Sciatic nerve (tissue), 2 donors: ENCODE measurements at places on chromosomes 16 and 17. TPM values are rescaled to one million over a fixed set of nuclear protein-coding genes. Genes with fewer than 3 reads are reported as not detected.
A peak's percentile ranks its signal among the peaks of the same experiment; 100 is the strongest.

DNA sequence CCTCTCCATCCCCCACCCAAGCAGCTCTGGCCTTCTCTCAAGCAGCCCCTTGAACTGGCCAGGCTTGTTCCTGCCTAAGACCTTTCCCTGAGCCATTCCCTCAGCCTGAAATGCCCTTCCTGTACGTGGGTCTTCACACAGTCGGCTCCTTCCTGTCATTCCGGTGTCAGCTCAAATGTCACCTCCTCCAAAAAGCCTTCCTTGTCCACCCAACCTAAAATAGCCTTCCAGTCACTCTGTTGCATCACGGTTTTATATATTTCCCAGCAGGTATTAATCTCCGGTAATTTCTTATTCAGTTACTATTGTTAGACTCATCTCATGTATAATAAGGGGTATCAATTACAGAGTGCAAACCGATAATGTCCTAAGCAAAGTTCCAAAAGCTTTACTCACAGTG is 51.8 kb downstream of the C17orf67 start:
- no peak for DNase-seq

GRCh38 chr17:43757171-43757660 is 1.4 kb downstream of the SOST start:
- no peak for DNase-seq

DNA sequence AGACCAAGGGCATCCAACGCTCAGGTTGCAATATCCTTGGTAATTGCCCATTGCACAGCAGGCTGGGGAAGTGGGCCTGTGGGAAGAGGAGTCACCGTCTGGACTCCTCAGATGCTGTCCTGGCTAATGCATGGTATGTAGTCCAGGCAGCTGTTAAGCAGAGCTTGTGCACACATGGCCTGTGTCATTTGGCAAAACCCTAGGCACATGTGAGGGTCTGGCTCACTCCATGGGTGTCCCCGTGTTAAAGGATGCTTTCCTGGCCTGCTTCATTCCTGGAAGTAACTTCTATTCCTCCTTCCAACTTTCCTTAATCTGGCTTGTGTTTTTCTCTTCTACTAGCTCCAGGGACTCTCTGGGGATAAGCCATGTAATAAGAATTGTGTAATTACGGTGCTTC is 378.0 kb upstream of the CA10 start:
- peak; percentile 60 for DNase-seq

GRCh38 chr16:58109330-58109729 is 19.9 kb downstream of the CFAP20 start:
- DNase-seq, result no peak

DNA sequence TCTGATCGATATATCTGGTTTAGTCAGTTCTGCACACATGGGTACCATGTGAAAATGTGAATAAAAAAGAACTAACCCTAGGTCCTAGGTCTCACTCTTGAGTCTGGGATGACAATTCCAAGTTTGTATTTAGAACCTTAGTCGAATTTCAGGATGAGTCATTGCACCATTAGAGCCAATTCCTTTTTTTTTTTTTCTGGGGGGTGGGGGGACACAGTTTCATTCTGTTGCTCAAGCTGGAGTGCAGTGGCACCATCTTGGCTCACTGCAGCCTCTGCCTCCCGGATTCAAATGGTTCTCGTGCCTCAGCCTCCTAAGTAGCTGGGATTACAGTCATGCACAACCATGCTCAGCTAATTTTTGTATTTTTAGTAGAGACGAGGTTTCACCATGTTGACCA is 41.6 kb downstream of the SPAG9 start:
- DNase-seq, result no peak

- DNase-seq, result no peak
Measured at GRCh38 chr17:78361225-78361701, 1.4 kb upstream of the SOCS3 start.

DNA sequence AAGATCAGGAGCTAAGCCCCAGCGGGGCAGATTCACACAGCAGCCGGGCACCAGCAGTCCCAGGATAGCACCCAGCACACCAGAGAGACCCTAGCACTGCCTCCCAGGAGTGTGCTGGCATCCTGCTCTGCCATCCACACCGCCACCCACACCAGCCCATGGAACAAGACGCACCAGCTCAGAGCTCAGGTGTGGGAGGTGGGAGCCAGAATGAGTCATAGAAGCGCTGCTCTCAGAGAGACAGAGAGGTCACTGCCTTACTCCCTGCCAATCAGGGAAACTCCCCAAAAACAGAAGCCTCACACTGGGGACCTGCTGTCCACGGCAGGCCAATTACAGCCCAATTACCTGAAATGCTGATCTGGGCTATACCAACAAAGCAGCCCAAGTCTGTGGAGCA is 64.9 kb downstream of the CDYL2 start:
- no peak for DNase-seq

- no peak for DNase-seq
Measured at GRCh38 chr16:65531475-65531874, 409.6 kb upstream of the CDH11 start.

GRCh38 chr16:87201052-87201451 is 116.1 kb downstream of the C16orf95 start:
- DNase-seq, result peak; percentile 80

DNA sequence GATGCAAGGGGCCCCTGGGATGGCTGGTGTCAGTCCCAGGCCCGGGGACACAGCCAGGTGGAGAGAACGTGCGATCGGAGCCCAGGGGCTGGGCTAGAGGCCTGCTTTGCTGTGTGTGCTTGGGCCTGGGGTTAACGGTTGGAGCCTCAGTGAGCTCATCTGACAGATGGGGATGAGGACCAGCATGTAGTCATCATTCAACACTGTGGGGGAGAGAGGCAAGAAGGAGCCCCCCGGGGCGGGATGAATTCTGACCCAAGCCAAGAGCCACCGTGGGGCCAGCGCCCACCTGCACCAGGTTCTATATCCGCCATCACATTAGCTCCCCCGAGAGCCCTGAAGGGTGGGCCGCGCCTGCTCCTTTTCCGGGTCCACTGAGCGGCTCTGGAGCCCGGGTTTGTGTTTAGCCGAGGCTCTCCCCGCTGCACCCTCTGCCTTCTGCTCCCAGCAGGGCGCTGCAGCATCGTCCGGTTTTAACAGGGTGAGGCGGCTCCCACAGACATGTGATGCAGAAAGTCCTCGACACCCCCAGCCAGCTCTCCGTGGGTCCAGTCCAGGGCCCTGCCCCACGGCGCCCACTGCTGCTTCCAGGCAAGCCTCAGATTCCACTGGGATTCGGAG is 365.7 kb downstream of the SEC14L1 start:
- peak; percentile 57 for DNase-seq

GRCh38 chr17:13537167-13537731 is 64.5 kb downstream of the HS3ST3A1 start:
- no peak for DNase-seq

DNA sequence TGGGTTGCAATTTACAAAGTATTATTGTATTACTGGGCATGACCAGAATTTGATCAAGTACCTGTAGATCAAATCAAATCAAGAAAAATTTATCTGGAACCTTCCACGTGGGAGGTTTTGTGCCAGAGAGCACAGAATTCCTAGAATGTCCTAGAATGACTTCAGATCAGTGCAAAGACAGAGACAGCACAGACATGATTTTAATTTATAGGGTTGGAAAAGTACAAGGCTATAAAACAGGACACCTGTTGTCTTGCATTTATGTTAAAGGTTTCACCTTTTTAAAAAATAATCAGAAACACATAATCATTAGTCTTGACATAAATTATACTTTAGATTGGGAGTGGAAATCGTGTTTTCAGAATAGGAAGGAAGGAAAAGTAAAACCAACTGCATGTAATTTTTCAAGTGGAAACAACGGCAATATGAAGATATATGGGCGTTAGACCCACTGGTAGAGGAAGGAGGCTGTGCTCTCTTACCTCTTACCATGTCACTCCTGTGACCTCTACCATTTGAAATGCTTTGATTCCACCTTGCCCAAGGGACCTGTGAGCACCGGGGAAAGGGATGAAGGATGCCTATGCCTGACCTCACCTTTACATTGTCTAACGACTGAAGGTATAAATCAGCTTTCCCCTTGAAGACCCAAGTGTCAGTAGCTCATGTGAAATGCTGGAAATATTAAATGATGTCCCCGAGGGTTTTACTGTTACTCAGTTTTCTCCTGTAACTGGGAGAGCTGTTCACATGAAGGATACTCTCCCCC is 100.4 kb downstream of the SNX11 start:
- no peak for DNase-seq

- no peak for DNase-seq
Measured at GRCh38 chr17:39208136-39208535, 8.1 kb downstream of the RPL19 start.

DNA sequence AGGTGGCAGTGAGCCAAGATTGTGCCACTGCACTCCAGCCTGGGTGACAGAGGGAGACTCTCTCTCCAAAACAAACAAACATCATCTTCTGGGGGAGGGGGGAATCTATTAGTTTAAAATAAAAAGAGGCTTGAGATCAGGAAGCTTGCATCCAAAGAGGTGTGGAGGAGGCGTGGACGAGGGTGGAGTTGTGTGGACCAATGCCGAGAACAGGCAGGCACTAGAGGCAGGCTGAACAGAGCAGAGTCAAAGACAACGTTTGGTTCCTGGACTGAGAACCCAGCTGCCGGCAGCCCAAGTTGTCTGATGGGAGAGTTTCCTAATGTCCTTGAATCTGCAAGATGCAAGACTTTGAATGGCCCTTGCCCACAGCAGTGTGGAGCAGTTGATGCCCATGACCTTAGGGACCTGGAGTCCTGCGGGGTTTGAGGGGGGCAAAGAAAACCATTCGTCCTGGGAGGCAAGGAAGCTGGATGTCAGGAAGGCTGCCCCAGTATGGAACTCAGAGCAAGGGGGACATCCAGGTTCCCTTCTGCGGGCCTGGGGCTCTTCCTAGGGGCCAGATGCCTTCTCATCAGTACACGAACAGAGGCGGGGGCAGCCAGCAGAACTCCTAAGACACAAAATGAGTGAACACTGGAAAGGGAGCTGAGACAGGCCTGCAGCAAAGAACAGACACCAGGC is 9.2 kb downstream of the TBC1D16 start:
- no peak for DNase-seq

GRCh38 chr16:46762583-46762982 is 14.4 kb upstream of the MYLK3 start:
- DNase-seq, result no peak

- DNase-seq, result no peak
Measured at GRCh38 chr16:31488468-31489297, 5.8 kb downstream of the SLC5A2 start.

- peak; percentile 83 for DNase-seq
Measured at GRCh38 chr16:86072328-86073102, 173.6 kb downstream of the IRF8 start.

DNA sequence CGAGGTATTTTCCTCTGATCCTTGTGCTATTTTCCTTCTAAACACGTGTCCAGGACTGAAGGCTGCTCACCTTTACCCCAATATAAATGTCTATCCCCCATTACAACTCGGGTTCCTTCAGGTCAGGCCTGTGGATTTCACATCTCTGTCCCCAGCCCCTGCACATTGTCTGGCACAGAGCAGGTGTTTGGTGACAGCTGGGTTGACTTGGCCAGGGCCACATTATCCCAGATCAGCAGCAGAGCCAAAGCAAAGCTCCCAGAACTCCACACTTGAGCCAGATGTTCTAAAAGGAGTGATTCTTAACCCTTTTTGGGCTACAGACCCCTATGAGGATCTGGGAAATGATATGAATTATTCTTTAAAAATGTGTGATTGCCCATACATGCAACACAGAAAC is 18.0 kb upstream of the SPATA32 start:
- DNase-seq, result no peak

GRCh38 chr16:23676924-23677480 is 1.7 kb upstream of the PLK1 start:
- no peak for DNase-seq

DNA sequence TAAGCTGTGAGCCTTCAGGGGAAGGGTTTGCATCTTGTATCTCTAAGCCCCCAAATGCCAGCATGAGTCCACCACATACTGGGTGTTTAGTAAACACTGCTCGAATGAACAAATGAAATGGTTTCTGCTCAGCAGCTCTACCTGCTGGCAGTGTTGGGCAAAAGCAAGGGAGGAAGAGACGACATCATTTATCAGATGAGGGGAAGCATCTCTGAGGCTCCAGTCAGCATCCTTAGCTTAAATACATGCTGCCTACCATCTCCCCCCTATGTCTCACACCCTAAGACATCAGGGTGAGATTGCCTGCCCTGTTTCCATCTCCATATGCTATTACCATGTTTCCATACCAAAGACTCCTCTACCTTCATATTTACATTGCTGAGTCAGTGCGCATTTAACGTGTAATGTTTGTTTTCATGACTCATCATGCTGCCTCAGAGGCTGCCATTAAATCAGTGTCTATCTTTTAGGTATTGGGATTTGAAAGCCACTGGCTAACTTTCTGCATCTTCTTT is 379.8 kb downstream of the UTP18 start:
- no peak for DNase-seq

- DNase-seq, result no peak
Measured at GRCh38 chr17:16932156-16932555, 39.8 kb downstream of the TNFRSF13B start.

Gene GPR179
- 0.22 TPM for total RNA-seq

Gene KRTAP9-9
- not detected for total RNA-seq

Gene TBC1D3H
- total RNA-seq, result not detected

Gene USP6
- 0.31 TPM for total RNA-seq

Gene TBC1D3C
- not detected for total RNA-seq

Gene CEP112
- 64.9 TPM for total RNA-seq
